ENCODE measurements at places on chromosomes 13 and 19. TPM values are rescaled to one million over a fixed set of nuclear protein-coding genes. Genes with fewer than 3 reads are reported as not detected.
A peak's percentile ranks its signal among the peaks of the same experiment; 100 is the strongest.

DNA sequence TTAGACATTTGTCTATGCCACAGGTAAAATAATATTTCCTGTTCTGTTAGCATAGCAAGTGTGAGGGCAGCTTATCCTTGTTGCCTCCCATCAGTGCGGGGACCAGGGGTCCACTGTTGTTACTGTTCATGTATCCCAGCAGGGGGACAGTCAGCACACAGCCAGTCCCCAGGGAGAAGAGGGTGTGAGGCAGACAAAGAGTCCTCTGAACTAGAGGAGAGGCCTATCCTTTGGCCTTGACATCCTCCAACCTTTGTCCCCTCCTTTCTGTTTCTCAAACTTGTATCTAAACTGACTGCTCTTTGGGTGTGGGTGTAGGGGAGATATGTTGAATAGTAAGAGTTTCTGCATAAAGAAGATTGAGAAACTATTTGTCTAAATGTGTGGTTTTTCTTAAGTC lies 2.9 kb upstream of the GPR18 start:
- no peaks in the 10 kb centered on the region for H3K27me3 ChIP-seq
- H3K4me3 ChIP-seq, result no peak overlapping the region
- peaks cover 10% of the 10 kb centered on the region for H3K4me1 ChIP-seq
- DNase-seq, result no peak
- no peak overlapping the region for H3K27ac ChIP-seq

DNA sequence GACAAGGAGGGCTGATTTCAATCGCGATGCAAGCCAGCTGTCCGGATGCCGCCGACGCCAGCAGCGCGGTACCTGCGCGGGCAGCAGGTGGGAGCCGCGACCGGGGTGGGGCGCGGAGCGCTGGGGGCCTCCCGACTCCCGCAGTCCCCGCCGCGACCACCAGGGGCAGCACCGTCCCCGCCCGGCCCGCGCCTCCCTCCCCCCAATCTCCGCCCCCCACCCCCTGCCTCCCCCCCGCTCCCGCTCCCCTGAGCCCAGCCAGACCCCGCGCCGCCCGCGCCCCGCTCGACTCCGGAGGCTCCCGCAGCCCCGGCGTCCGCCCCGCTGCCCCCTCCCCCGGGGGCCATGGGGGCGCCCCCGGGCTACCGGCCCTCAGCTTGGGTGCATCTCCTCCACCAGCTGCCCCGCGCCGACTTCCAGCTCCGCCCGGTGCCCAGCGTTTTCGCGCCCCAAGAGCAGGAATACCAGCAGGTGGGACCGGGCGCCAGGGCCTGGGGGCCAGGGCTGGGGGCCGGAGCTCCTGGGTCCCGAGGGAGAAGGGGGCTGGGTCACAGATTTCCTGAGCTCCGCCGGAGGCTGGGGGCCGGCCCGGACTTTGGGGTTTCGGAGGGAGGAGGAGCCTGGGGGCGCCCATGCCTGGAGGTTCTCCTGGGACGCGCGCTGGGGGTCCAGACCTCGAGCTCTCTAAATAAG lies at the start of gene TTYH1:
Gene TTYH1, plus strand, starts transcription at position 257 of the 693 bp plus-strand sequence. Its CDS starts 89 bp downstream, at position 346.
- DNase-seq, result no peak
- H3K36me3 ChIP-seq, result no peaks in the 10 kb centered on the region
- H3K4me1 ChIP-seq, result peaks cover 33% of the 10 kb centered on the region
- H3K4me3 ChIP-seq, result peak within 1 kb of the TSS; percentile 10
- H3K27me3 ChIP-seq, result no peaks in the 10 kb centered on the region

GRCh38 chr13:101880581-101880980 lies 428.1 kb downstream of the ITGBL1 start:
- H3K36me3 ChIP-seq, result no peaks in the 10 kb centered on the region
- no peak for DNase-seq
- H3K27me3 ChIP-seq, result no peaks in the 10 kb centered on the region
- H3K4me3 ChIP-seq, result no peak overlapping the region
- no peak overlapping the region for H3K27ac ChIP-seq

DNA sequence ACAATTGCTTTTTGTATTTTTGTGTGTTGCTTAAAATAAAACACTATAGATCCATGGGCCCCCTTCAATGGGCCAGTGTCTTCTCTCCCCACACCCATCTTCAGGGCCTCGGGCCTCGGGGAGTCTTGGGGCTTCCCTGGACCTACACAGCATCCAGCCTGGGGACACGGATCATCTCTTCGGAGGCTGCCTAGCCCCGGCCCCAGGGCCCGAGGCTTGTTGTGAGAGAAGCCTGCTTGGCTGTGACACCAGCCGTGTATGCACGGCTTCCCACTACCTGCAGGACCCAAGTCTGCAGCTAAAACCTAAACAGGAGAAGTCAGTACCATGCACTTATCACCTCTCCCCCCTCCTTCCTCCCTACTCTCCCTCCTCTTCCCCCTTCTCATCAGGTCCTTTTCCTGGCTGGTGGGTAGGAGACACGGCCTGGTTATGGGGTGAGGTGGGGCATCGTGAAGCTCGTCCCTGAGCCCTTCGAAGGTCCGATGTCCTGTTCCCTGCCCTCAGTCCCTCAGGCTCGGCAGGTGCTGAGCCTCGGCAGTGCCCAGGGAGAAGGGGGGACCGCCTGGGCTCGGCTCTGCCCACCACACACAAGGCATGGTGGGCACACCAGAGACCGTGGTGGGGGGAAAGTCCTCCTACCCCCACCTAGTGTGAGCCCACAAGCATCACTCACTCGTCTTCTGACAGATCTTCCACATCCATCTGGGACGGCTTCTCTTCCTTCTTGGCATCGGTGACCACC lies 9.5 kb downstream of the C13orf46 start:
- H3K27ac ChIP-seq, result no peak overlapping the region
- H3K27me3 ChIP-seq, result no peaks in the 10 kb centered on the region
- H3K36me3 ChIP-seq, result no peaks in the 10 kb centered on the region
- no peak overlapping the region for H3K4me3 ChIP-seq
- no peak for DNase-seq

GRCh38 chr19:38707512-38708114 lies 36.7 kb downstream of the CAPN12 start:
- peak overlapping the region; percentile 82 for H3K27ac ChIP-seq
- peaks cover 76% of the 10 kb centered on the region for H3K36me3 ChIP-seq
- H3K4me1 ChIP-seq, result peaks cover 93% of the 10 kb centered on the region
- no peaks in the 10 kb centered on the region for H3K27me3 ChIP-seq

DNA sequence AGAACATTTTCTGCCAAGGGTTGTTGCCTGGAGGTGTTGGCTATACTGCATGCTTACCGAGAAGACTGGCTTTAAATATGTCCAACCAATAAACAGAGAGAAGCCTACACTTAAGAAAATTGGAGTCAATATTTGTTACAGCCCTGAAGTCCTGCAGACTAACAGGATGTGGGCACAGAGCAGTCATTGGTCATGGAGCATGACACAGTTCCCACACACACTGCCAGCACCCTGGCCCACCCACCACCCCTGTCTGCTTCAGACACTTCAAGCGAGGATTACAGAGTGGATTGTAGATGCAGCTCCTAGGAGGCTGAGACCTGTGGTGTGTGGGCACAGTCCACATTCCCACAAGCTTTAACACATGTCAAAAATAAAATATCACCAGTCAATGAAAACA lies 21.0 kb upstream of the SERP2 start:
- H3K27me3 ChIP-seq, result no peaks in the 10 kb centered on the region
- H3K4me1 ChIP-seq, result no peaks in the 10 kb centered on the region
- no peaks in the 10 kb centered on the region for H3K36me3 ChIP-seq
- H3K27ac ChIP-seq, result no peak overlapping the region
- H3K4me3 ChIP-seq, result no peak overlapping the region

- H3K4me3 ChIP-seq, result peak overlapping the region; percentile 72
- H3K27ac ChIP-seq, result no peak overlapping the region
- peaks cover 25% of the 10 kb centered on the region for H3K4me1 ChIP-seq
- DNase-seq, result no peak
Measured at GRCh38 chr19:44072543-44073401, 813 bp downstream of the ZNF284 start.

DNA sequence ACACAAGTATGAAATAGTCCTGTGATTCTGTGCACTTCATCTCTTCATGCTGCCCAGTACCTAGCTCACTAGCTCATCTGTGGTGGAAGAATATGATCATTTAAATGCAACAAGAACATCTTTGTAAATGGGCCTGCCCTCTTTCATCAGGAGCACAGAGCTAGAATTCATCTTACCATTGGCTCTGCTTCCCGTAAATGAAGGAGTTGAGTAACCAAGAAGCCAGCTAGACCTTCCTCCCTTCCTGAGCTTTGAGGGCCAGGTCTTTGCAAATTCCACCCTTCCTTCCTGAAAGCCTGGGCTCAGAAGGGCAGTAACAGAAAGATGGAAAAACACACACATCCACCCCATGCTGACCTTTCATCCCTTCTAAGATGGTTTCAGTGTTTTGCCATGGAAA lies 82.0 kb downstream of the FRY start:
- no peaks in the 10 kb centered on the region for H3K27me3 ChIP-seq
- H3K36me3 ChIP-seq, result no peaks in the 10 kb centered on the region
- H3K4me1 ChIP-seq, result no peaks in the 10 kb centered on the region
- DNase-seq, result no peak

GRCh38 chr13:70960841-70961443 lies 852.7 kb upstream of the KLHL1 start:
- no peaks in the 10 kb centered on the region for H3K36me3 ChIP-seq
- H3K4me1 ChIP-seq, result no peaks in the 10 kb centered on the region
- no peaks in the 10 kb centered on the region for H3K27me3 ChIP-seq

The ZNF726 gene
- 2.9 TPM for total RNA-seq

The TMTC4 gene
- 8.1 TPM for total RNA-seq

DNA sequence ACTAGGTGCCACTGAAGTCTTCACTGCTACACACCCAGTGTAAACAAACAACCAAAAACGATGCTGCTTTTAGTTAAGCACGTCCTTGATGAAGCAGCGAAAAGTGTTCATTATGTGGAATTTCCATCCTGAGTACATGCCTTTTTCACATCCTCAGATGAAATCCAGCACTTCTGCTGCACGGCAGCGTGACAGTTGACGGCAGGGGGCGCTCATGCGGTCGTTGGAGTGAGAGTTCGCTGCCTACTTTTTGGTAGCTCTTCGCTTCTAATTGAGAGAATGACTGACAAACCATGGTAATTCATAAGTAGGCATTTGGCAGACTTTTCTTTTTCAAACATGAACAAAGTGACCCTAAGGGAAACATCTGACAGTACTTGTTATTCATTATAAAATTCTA lies 1124.9 kb downstream of the EFNB2 start:
- no peak overlapping the region for H3K4me3 ChIP-seq
- no peaks in the 10 kb centered on the region for H3K4me1 ChIP-seq
- no peak overlapping the region for H3K27ac ChIP-seq
- no peaks in the 10 kb centered on the region for H3K27me3 ChIP-seq
- no peaks in the 10 kb centered on the region for H3K36me3 ChIP-seq
- DNase-seq, result no peak

The NDFIP2 gene
- total RNA-seq, result 58.9 TPM

DNA sequence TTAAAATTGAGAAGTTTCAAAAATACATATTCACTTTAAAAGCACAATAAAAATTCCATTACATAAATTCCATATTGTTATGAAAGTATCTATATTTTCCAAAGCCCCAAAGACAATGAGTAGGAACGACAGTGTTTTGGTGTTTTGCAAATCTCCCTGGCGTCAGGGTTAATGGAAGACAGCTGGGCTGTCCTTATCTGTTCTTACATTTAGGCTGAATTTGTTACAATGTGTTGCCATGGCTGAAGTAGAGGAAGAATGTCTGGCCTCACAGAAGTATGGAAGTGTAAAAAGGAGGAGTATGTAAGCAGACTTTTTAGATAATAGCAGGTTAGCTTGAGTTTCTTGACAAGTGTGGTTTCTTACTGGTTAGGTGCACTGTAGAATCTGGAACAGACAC lies 124.4 kb upstream of the SPATA13 start:
- DNase-seq, result no peak
- no peak overlapping the region for H3K4me3 ChIP-seq
- no peaks in the 10 kb centered on the region for H3K27me3 ChIP-seq

The ZNF585A gene
- total RNA-seq, result 9.5 TPM

DNA sequence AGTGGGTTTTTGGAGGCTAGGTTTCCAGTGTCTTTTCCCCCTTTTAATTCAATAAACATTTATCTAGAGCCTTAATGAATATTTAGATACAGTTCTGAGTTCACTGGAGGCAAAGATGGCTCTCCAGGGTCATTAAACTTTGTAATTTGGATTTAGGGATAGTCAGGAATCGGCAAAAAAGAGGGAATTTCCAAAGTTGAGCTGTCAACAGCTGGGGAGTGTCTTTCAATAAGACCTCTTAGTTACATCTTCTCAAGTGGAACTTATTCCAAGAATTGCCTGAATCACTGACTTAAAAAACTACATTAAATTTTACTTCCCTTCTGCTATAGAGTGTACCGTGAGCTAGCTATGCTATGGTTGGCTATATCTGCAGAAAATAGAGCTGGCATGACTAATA lies 2.0 kb downstream of the LRCH1 start:
- H3K4me1 ChIP-seq, result peaks cover 21% of the 10 kb centered on the region
- no peaks in the 10 kb centered on the region for H3K27me3 ChIP-seq
- peak overlapping the region; percentile 94 for H3K4me3 ChIP-seq
- H3K27ac ChIP-seq, result peak overlapping the region; percentile 86
- H3K36me3 ChIP-seq, result no peaks in the 10 kb centered on the region

The FSD1 gene
- not detected for total RNA-seq

The TUBB4A gene
- total RNA-seq, result 7.8 TPM

The CYP2A7 gene
- not detected for total RNA-seq

DNA sequence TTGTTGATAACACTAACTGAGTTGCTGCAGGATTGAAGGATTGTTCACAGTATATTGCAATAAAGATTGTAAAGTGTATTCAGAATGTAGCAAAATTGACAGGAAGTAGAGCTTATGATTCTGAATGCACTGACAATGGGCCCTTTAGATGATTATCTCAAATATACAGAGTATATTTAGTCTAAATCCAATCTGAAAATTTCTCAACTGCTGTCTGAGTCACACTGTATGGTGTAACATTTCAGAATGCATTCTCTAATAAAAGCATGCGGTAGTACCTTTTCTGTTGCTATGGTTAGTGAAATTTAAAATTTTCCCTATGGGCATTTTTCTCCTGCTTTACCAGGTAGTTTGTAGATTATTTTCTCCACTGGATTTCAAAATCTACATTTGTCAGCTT lies 365.2 kb downstream of the PCDH17 start:
- H3K36me3 ChIP-seq, result no peaks in the 10 kb centered on the region
- DNase-seq, result no peak
- no peaks in the 10 kb centered on the region for H3K27me3 ChIP-seq
- H3K27ac ChIP-seq, result no peak overlapping the region

DNA sequence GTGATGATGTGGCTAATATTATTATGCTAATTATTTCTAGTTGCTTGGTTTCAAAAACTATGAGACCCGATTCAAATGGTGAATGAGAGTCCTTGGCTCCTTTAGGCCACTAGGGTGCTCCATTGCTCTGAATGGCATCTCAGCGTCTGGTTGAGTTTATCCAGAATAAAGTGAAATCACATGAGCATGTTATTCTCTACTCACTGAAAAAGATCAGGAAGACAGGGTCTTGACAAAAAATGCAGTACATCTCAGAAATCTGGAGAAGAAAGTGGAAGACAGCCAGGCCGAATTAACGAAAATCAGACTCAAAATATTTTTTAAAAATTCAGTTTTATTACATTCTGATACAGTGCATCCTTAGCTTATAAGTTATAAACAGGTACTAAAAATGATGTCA lies 516.2 kb downstream of the MYO16 start:
- no peak for DNase-seq
- no peak overlapping the region for H3K4me3 ChIP-seq
- no peaks in the 10 kb centered on the region for H3K27me3 ChIP-seq
- H3K27ac ChIP-seq, result no peak overlapping the region
- no peaks in the 10 kb centered on the region for H3K36me3 ChIP-seq

Data from esophagus squamous epithelium (tissue), 5 donors.